ENCODE measurements at places on chromosomes 4 and X.

DNA sequence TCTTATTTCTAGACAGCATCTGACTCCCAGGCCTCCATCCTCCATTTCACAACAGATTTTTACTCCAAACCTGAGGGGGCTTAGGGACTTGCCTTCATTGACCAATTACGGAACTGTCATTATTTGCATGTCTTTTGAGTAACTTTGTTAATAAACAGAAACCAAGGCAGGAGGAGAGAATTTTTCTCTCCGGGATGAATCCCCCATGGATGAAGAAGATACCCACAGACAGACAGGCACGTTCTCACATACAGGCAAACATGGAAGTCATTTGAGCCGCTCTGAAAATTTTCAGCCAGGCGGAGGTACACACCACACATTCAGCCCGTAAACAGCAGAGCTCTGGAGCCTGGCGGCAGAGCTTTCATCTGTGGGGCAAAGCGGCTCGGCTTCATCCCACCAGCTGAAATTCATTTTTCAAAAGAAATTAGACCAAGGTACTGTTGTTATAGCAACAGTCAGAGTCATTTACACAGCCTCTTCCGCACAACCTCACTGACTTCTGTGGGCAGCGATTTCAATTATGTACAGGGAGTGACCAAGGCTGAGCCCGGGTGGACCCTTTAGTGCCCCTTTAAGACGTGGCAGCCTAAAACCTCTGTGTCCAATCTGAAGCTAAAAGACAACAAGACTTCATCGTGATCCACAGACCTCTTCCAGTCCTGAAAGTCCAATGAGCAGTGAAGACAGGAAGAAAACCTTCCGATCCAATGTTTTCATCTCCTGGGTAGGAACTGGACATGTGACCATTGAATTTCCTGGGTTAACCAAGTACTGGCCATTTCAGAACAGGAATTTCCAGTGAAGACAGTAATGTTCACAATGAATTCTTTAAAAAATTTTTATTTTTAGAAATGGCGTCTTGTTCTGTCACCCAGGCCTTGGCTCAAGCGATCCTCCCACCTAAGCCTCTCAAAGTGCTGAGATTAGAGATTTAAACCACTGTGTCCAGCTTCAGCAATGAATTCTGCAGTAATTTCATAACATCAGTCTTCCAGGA, 237.0 kb downstream of the MGST2 start:
- DNase-seq, result no peak

DNA sequence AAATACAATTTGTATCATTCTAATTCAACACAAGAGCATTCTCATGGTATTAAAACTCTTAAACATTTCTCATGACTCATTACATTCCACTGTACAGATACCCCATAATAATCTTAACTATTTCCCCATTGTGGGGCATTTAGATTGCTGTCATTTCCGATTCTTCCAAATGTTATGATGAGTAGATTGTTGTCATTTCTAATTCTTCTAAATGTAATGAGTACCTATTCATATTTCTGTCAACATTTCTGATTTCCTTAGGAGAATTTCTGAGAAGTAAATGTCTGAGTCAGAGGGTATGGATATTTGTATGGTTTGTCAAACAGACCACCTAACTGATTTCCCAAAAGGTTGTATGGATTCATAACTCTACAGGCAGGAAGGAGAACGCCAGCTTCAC, 8.3 kb downstream of the S100G start:
- DNase-seq, result no peak

- no peak for DNase-seq
Measured at GRCh38 chrX:1424147-1424851, 28.4 kb downstream of the ASMTL start.

GRCh38 chrX:84336646-84337045, 148.6 kb upstream of the RPS6KA6 start:
- DNase-seq, result no peak

DNA sequence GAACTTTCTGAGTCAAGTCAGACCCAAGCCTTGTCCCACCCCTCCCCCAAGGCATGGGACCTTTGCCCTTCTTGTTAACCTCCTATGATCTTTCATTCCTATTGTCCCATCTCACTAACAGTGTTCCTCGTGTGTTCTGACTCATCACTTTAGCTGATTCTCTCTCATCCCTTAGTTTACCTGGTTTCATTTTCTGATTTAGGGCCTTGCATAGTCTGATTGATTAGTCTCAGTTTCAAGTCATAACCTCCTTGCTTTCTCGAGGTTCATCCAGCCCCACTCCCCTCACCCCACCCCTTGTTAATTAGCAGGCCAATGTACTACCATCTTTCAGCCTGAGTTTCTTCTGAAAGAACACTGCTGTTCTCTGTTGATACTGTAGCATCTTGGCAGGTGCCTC, 517.4 kb downstream of the RPA4 start:
- DNase-seq, result no peak

DNA sequence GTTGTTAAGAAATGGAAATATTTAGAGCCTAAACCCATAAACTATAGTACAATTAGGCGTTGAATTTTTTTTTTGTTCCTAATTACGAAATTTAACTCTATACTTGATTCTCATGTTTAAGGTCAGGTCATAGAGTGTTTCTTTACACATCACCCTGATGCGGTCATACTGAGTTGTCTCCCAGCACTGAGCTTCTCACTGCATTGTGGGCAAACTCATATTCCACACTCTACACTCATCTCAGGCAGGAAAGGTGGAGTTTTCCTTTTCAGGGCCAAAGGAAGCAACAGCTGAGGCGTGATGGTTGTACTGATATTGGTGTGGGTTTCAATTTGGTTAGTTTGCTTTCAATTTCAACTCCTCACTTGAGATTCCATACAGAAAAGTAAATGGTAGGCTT, 75.4 kb downstream of the FAT4 start:
- no peak for DNase-seq

DNA sequence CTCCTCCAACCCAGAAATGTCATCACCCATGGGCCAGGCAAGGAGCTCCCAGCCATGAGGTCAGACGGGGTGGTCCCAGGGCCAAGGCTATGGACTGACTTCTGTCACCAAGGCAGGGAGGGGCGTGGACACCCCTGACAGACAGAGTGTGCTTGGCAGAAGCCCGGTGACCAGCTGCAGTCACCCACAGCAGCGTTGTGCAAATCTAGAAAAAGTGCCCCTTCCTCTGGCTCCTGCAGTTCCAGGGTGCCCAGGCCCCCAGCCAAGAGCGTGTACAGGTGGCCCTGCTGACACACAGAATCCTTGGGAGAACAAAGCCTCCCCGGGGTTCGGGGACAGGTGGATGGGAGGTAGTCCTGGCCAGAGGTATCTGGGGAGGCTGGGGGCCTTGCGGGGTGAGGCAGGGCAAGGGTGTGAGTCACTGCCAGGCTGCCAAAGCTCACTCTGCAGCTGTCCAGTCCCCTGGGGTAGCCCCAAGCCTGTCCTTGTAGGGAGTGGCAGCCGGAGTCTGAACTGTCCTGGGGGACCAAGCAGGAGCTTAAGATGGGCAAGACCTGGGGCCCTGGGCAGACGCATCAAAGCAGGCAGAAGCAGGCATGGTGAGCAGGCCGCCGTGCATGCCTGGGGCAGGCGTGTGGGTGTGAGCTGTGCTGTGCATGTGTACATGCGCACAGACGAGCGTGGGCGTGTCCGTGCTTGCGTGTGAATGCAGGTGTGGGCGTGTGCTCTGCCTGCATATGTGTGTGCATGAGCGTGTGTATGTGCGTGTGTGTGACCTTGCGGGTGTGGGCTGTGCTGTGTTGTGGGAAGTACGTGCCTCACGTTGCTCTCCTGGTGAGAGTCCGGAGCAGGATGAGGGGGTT, 3.3 kb downstream of the MYL5 start:
- no peak for DNase-seq

- no peak for DNase-seq
Measured at GRCh38 chr4:5815641-5816040, 77.2 kb downstream of the CRMP1 start.

DNA sequence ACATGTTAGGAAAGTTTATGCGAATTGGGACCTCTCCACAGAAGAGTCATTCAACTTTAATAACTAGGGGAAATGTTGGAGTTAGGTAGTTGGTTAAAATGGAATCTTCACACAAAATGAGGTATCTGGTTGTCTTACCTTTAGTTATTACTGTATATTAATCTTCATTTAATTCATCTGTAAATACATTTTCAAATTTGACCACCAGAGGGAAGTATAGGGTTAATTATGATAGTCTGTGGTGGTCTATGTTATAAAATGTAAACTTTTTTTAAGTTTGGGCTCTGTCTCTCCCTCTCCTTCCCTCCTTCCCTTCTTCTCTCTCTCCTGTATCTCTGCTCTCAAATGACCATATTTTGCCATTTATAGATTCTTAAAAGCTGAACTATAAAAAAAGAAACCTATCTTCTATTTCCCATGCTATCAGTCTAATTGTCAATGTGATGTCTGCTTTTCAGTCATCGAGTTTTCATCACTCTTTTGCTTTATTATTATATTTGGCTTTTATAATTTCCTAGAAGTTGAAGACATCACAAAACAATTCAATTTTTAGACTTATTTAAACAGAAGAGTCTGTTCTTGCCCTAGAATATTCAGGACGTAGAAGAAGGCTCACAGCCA, 49.8 kb downstream of the TMEM144 start:
- DNase-seq, result no peak

DNA sequence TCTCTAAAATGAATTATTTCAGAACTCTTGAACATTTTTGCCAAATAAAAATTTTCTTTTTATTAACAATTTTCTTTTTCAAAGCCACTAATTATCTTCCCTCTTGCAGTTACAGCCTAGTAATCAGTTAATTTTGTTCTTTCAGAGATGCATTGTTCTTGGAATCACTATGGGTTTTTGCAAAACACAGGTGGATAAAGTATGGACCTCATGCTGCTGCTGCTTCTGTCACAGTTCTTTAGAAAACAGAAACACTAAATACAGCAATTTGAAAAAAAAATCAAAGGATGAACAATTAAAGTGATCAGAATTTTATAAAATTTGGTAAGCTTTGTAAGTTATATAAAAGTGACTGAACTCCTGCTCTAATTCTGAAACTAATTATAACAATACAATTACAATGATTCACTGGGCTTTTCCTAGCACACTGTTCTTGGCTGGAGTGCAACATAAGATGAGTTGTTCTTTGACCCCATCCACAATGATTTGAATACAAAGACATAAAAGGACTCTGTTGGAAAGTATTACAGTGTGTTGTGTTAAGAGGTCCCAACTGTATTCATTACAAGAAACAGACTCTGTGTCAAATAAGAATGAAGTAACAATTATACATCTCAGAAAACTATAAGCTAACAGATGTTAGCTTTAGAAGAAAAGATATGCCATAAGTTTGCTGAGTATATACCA, 59.4 kb upstream of the GK2 start:
- DNase-seq, result no peak

- DNase-seq, result no peak
Measured at GRCh38 chr4:48727666-48728459, 52.2 kb downstream of the FRYL start.

- DNase-seq, result no peak
Measured at GRCh38 chrX:103562801-103563200, 22.5 kb upstream of the TCEAL4 start.

GRCh38 chrX:133922390-133922771, 63.0 kb downstream of the GPC3 start:
- DNase-seq, result no peak

DNA sequence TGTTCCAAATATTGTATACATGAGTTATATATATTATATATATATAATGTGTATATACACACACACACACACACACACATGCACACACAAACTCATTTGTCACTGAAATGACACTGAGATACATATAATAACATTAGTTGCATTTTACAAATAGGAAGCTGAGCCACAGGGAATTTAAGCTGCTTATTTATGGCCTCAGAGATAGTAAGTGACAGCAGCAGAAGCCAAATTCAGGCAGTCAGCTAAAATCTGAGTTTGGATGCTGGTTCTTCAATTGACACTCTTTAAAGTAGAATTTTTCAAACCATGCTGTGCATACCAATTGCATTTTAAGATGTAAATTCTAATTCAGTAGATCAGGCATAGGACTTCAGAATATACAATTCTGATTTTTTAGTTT, 163.3 kb upstream of the CTSO start:
- no peak for DNase-seq

GRCh38 chr4:10973686-10974085, 289.1 kb upstream of the CLNK start:
- no peak for DNase-seq

GRCh38 chr4:48071191-48071590, 54.6 kb downstream of the NIPAL1 start:
- DNase-seq, result no peak

DNA sequence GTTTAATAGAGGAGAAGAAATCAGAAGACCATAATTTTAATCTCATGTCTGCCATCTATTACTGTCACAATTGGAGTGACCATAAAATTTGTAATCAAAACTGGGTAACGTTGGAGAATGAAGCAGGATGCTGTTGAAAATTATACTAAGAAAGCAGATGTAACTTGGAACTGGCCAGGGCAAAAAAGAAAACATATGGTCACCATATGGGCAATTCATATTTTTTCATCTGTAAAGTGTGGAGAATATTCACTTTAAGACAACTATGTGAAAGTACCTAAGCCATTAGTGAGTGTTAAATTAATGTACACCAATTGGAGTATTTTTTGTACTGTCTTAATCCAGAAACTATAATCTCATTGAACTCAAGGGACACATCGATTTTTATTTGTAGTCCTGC, 1008.0 kb downstream of the GLUD2 start:
- no peak for DNase-seq

All from T-helper 1 cell (primary cell).